Activated CD4-positive, CD25-positive, alpha-beta regulatory T cell (primary cell): ENCODE measurements at places on chromosomes 4 and X.

DNA sequence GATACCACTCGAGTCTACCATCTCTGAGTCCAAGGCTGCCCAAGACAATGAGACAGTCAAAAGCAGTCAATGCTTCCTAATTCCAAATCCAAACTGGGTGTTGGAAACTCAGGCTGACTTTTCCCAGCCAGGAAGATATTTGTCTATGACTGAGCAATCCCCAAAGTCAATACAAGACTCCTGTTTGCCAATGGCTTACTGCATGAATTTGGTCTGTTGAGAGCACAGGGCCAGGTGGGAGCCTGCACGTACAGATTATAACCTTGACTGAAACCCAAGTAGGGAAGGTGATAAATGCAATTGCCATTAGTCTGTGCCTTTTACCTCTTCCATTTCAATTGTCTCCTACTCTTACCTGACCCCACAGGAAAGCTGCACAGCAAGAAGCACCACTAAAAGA, 72.6 kb upstream of the PPARGC1A start:
- no peak for DNase-seq

- DNase-seq, result no peak
Measured at GRCh38 chrX:150605603-150606002, 37.2 kb downstream of the MTM1 start.

DNA sequence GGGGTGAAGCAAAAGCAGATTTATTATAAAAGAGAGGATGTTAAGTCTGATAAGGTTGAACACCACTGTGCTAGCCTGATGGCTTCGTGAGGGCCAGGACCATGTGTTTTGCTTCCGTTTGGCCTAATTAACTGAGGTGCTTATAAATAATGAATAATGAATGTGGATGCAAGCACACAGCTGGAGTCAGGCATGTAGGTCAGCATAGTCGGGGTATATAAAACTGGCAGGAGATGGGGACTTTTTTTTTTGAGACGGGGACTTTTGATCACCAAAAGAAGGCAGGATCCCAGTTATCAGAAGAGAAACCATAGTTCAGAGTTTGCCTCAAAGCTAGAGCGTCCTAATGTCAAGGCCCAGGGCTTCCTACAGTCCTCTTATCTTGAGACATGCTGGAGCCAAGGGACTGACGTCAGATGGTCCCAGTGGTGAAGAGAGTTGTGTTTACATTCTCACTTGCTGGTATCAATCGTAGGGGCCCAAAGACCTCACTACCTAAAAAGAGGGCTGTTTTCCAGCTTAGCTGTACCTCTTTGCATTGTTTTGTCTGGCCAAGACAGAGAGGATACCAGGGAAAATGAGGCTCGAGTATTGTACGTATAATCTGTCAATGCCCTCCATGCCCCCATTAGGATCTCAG, 50.4 kb downstream of the RTL9 start:
- no peak for DNase-seq

DNA sequence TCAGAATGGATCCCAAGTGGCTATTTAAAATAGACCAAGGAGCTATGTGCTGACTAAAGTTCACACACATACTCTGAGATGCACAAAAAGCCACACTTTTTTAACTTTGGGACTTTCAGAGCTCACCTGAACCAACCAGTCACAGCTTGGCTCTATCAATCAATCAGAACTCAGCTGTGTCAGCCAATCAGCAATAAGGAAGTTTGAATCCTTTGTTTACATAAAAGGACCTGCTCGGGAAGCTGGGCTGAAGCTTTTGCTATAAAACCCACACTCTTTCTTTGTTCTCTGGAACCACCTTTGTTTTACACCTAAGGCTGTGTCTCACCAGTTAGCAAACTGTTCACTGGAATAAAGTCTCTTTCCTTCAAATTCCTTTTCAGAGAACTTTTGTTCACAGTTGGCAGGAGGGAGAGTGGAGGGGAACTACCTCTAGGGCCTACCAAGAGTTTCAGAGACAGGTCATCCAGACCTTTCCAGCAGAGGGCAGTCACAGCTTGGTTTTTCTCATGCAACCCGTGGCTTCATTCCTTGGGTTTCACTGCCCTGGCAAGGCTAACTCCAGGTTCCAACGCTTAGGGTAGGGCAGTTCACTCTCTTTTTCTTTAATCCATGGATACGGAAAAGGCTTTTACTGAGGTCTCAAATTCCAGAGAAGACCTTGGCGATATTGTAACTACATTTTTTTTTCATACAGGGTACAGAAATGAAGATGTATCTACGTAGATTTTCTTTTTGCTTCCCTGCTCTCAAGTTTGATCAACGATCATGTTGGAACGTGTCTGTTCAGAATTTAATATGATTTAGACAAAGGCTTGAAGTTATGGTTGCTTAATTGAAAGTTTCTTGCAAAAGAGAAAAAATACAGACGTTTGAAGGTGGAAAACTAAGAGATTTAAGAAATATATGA, 80.7 kb downstream of the GPRIN3 start:
- DNase-seq, result peak; percentile 63

DNA sequence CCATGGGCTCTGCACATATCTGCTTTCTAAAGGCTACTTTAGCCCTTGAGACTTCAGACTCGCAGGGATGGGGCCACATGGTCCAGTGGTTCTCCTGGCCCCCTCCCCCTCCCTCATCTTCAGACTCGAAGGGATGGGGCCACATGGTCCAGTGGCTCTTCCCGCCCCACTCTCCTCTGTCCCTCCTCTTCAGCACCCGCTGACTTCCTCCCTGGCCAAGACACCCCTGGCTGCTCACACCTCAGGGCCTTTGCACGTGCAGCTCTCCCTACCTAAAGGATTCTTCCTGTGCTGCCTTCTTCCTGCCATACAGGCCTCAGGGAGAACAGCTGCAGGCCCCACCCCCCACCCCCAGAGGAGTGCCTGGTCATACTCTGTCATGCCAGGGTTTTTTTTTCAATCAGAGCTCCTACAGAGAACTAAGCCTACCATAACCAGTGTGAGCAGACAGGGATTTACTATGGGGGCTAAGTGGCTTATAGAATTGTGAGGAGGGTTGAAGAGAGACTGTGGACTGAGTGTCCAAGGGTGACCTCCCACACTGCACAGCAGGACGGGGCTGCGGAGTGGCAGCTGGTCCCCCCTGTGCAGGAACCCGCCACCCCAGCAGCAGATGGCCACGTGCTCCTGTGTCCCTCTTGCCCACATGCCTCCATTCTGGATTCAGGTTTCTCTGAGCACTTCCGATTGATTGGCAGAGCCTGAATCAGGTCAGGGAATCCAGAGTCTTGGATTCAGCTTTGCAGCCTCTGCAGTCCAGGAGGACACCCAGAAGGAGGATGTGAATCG, 6.1 kb upstream of the SPON2 start:
- DNase-seq, result no peak

DNA sequence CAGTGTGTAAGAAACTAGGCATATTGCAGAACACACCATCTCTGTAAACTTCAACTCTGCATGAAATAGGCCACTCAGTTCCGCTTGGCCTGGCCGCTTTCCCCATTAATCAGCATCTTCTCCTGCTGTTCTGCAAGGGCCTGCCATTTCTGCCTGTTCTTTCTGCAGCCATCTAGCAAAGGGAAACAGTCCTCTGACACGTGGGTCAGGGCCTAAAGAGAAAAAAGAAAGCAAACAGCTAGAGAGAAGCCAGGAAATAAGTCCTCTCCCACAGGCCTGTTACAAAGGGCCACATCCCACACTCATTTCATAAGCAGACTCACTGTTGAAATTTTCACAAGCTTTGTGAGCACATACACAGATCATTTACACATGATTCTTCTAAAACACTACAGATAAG, 130.1 kb downstream of the PDE5A start:
- DNase-seq, result no peak
